Melanocyte of skin (primary cell): ENCODE measurements at places on chromosomes 3 and 15. TPM values are rescaled to one million over a fixed set of nuclear protein-coding genes. Genes with fewer than 3 reads are reported as not detected.

MORC1 gene
- total RNA-seq, result 0.34 and 0.36 TPM in 2 replicates

FOXB1 gene
- not detected in 2 replicates for total RNA-seq

PP2D1 gene
- total RNA-seq, result not detected in 2 replicates

ECE2 gene
- not detected in 2 replicates for total RNA-seq

ZNF445 gene
- 5.2 and 10.2 TPM in 2 replicates for total RNA-seq

NPHP3 gene
- total RNA-seq, result 44.7 and 50.9 TPM in 2 replicates

RBPMS2 gene
- total RNA-seq, result under 0.01 and 0.15 TPM in 2 replicates

GATA2 gene
- under 0.01 and 0.36 TPM in 2 replicates for total RNA-seq

TP63 gene
- total RNA-seq, result under 0.01 TPM in 1 of 2 replicates, not detected in the other

PLSCR5 gene
- not detected in 2 replicates for total RNA-seq

XCR1 gene
- total RNA-seq, result not detected in 2 replicates

ISG20 gene
- 24.0 and 120 TPM in 2 replicates for total RNA-seq
